Stomach (tissue), 19 donors: ENCODE measurements at places on chromosomes 7 and 10. TPM values are rescaled to one million over a fixed set of nuclear protein-coding genes. Genes with fewer than 3 reads are reported as not detected.

DNA sequence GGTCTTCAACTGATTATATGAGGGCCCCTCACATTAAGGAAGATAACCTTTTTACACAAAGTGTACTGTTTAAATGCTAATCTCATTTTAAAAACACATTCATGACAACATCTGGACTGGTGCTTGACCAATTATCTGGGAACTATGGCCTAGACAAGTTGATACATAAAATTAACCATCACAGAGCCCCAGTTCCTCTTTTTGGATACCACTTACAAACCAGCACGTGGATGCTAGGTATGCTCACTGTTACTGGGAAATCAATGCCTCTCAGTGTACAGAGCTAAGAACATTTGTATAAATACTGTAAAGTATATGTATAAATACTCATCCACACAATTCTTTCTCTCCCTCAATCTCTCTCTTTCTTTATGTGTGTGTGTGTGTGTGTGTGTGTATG is 1217.8 kb upstream of the LRRTM3 start:
- no peak for DNase-seq

DNA sequence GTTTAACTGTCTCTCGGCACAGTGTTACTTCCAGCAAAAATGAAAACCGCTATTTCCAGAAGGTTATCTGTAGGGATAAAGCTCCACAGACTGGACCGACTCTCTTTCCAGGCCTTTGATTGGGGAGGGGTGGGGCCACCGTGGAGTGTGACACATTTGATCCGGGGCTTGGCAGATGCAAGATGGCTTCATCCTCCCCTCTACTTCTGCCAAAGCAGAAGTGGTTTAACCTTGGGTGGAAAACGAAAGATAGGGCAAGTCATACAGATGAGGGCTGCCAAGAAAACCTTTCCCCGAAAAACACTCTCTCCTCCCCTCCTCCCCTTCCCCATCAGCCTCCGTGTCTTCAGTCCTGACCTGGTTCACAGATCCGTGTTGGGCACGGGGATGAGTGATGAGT is 139.7 kb upstream of the SH2B2 start:
- DNase-seq = no peak

GRCh38 chr7:106681815-106682495 is 21.0 kb upstream of the CCDC71L start:
- no peak for DNase-seq

- no peak for DNase-seq
Measured at GRCh38 chr7:78264105-78264504, 465.5 kb downstream of the PHTF2 start.

DNA sequence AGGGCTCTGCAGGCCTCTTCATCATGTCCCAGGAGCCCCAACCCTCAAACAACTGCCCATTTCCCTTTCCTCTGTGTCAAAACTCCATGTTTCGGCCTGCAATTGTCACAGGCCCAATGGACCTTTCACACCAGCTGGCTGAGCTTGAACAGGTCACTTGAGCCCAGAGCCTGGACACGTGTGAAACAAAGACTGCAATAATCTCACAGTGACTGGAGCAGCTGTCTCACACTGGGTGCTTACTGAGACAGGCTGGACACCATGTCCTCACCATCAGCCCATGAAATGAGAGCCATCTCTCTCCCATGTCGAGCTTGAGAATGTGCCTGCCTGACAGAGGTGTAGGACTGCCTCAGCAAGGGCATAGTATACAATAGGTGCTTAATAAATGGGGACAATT is 19.5 kb upstream of the EIF5AL1 start:
- no peak for DNase-seq

GRCh38 chr7:104272767-104273384 is 55.5 kb upstream of the LHFPL3 start:
- DNase-seq = no peak

DNA sequence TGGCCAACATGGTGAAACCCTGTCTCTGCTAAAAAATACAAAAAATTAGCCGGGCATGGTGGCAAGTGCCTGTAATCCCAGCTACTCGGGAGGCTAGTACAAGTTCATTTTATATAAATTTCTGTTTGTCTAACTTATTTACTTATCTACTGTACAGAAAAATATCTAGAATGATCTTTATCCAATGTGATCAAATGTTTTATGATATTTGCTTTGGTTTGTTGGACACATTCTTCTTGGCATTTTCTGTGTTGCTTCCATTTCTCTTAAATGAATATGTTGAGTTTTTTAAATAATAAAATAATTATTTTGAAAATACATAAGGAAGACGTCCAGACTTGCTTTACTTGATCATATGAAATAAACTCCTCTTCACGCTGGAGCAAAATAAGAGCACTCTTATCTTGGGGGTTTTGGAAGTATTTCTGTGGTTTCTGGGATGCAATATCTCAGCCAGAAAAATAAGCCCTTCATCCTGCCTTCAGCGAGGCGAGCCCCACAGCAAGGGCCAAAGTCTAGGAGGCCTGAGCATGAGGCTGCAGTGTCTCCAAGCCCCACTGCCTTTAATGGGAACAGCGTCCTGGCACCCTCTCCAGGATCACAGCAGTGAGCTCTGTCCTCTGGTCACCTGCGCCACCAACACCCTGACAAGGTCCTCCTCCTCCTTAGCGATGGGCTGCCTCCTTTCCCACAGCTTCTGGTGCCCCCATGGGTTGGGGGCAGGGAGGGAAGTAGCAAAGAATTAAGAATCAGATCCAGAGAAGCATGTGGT is 480.2 kb downstream of the KCNMA1 start:
- no peak for DNase-seq

CYP2C19 gene
- 0.31 TPM for polyA plus RNA-seq

ATG9B gene
- 17.1 TPM for polyA plus RNA-seq
